Endothelial cell (in vitro differentiated cells): ENCODE measurements at places on chromosomes 7 and 10.

DNA sequence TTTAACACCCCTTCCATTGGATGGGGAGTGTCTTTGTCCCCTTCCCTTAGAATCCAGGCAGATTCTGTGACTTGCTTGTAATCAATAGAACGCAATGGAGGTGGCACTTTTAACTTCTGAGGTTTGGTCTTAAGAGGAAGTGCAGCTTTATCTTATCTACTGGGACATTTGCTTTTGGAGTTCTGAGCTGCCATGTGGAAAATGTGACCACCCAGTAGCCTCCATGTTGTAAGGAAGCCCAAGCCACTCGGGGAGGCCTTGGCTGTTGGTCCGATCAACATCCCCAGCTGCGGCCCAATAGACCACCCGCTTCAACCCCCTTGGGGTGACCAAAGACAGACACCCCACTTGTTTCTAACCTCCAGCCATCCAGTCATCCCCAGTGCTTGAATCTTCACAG, 86.3 kb upstream of the FAM171A1 start:
- no peak for DNase-seq

- DNase-seq = no peak
Measured at GRCh38 chr7:101885597-101885955, 68.2 kb downstream of the CUX1 start.

DNA sequence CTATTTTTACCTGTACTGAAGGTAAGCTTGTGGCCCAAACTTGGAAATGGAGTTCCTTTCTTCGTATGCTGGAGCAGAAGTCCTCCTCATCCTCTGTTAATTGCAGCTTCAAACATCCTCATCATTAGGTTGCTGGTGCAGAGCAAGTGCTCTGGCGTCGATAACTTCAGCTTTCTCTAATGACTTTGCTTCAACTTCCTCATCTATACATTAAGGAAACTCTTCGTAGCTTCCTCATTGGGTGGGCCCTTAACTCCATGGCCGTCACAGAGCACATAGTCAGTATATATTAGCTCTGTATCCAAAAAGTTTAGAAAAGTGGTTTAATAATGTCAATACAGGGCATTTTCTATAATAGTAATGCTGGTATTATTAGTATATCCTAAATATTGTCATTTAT, 447.7 kb downstream of the SUGCT start:
- no peak for DNase-seq

GRCh38 chr7:97280950-97281349, 163.5 kb downstream of the SDHAF3 start:
- DNase-seq = no peak

- DNase-seq = no peak
Measured at GRCh38 chr7:33880787-33881186, 24.6 kb upstream of the BMPER start.
